Osteoblast (primary cell): ENCODE measurements at places on chromosomes 1 and 21. TPM values are rescaled to one million over a fixed set of nuclear protein-coding genes. Genes with fewer than 3 reads are reported as not detected.

ESRRG gene
- under 0.01 TPM in 1 of 2 replicates, not detected in the other for total RNA-seq

ACOT7 gene
- total RNA-seq: 9.1 and 10.9 TPM in 2 replicates

MPC2 gene
- total RNA-seq: 34.7 and 54.8 TPM in 2 replicates

HSD11B1 gene
- total RNA-seq: 0.88 and 1.8 TPM in 2 replicates

VTCN1 gene
- total RNA-seq: not detected in 2 replicates

PTCH2 gene
- total RNA-seq: 0.29 and 0.36 TPM in 2 replicates

PHLDA3 gene
- 116 and 134 TPM in 2 replicates for total RNA-seq

NTNG1 gene
- 3.6 and 6.2 TPM in 2 replicates for total RNA-seq

DNA sequence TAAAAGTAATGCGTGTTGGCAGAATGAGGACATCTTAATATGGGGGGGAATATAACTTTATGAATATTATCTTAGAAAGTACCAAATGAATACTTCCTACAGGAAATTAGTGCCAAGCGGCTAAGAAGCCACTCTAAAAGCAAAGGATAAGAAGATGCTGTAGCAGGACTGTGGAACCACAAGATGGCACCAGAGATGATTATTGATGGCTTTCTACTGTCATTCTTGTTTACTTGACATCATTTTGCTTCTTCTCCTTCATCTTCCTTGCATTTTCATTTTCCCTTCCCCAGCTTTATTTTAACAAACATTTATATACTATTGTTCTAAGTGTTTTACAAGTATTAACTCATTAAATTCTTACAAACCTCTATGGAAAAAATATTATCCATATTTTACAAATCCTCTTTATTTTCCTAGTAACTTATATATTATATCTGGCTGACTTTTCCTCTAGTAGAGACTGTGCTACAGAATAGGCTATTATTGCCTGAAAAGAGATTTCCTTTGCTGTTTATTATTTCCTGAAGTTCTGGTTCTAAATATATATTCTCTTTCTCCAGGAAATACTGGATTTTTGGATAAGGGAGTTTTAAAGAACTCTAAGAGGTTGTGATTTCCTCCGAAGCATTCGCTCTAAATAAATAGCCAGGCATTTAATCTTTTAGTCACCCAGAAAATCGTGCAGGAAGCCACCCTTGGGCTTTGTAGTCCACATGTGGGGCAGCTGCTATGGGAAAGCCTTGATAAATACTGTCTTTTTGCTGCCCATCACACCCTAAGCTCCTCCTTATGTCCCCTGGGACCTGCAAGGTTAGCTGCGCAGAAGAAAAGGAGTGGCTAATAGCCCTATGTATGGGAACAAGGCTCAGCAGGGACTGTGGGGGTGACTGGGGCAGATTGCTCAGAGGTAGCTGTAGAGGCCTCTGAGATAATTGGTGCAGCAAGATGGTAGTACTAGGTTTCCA lies 69.8 kb downstream of the TPR start:
- DNase-seq: peak; percentile 85
- no peaks in the 10 kb centered on the region for H3K36me3 ChIP-seq
- H3K4me3 ChIP-seq: no peak overlapping the region
- H3K27ac ChIP-seq: no peak overlapping the region

GRCh38 chr1:155326631-155327037 lies 5.9 kb downstream of the RUSC1 start:
- H3K36me3 ChIP-seq: peaks cover 34% of the 10 kb centered on the region
- no peak overlapping the region for H3K27ac ChIP-seq
- H3K27me3 ChIP-seq: no peaks in the 10 kb centered on the region
- peaks cover 16% of the 10 kb centered on the region for H3K4me1 ChIP-seq
- DNase-seq: no peak
- no peak overlapping the region for H3K4me3 ChIP-seq

- H3K27ac ChIP-seq: peak overlapping the region; percentile 18
- H3K27me3 ChIP-seq: no peaks in the 10 kb centered on the region
- no peak overlapping the region for H3K4me3 ChIP-seq
- peaks cover 93% of the 10 kb centered on the region for H3K36me3 ChIP-seq
- DNase-seq: no peak
These were observed 184.5 kb downstream of the RUNX1 start for GRCh38 chr21:34864370-34865149.

- DNase-seq: no peak
- H3K4me1 ChIP-seq: no peaks in the 10 kb centered on the region
- no peaks in the 10 kb centered on the region for H3K27me3 ChIP-seq
- no peak overlapping the region for H3K27ac ChIP-seq
These were observed 116.9 kb upstream of the COA6 start for GRCh38 chr1:234256359-234256758.

DNA sequence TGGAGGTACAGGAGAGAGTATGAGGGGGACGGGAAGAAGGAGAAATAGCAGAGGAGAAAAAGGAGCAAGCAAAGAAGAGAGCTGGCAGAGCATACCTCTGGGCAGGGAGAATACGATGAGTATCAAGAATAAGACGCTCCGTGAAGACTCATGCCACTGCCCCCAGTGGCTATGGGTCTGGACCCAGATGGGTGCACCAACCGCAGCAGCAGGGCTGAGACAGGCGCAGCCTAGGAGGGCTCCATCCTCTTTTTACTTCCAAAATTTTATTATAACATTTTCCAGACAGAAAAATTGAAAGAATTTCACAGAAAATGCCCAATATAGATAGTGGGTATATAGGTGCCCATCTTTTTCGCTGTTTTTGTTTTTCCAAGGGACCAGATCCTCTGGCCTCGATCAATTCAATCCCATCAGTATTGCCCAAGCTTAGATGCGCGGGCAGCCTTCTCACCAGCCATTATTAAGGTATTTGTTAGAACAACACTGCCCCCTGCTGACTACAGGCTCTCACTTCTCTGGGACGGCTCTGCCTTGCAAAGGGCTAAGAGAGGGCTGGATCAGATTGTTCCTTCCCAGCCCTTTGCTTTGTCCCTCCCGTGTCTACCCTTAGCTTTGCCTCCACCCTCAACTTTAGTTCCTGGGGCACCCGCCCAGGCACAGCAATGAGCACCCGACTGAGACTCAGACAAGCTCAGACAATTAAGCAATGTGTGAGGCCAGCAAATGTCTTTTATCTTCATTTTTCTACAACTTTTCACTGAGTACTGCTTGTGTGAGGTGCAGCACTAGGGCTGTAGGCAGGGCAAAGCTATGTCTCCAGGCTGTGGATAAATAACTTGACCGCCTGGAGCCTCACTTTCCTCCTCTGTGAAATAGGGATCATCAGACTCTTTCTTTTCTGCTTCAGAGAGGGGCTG lies 17.5 kb upstream of the CAMK1G start:
- H3K27ac ChIP-seq: no peak overlapping the region
- no peak overlapping the region for H3K4me3 ChIP-seq
- no peak for DNase-seq
- H3K27me3 ChIP-seq: peaks cover 14% of the 10 kb centered on the region
- H3K4me1 ChIP-seq: peaks cover 5% of the 10 kb centered on the region

GRCh38 chr1:171595324-171595723 lies 26.7 kb upstream of the MYOCOS start:
- H3K4me1 ChIP-seq: peaks cover 4% of the 10 kb centered on the region
- no peak overlapping the region for H3K4me3 ChIP-seq
- peaks cover 34% of the 10 kb centered on the region for H3K36me3 ChIP-seq
- no peaks in the 10 kb centered on the region for H3K27me3 ChIP-seq
- peak; percentile 32 for DNase-seq
- no peak overlapping the region for H3K27ac ChIP-seq

- H3K27me3 ChIP-seq: no peaks in the 10 kb centered on the region
- no peak for DNase-seq
- no peak overlapping the region for H3K27ac ChIP-seq
- H3K4me3 ChIP-seq: no peak overlapping the region
- no peaks in the 10 kb centered on the region for H3K36me3 ChIP-seq
- no peaks in the 10 kb centered on the region for H3K4me1 ChIP-seq
These were observed 88.9 kb downstream of the NTNG1 start for GRCh38 chr1:107229711-107230110.

DNA sequence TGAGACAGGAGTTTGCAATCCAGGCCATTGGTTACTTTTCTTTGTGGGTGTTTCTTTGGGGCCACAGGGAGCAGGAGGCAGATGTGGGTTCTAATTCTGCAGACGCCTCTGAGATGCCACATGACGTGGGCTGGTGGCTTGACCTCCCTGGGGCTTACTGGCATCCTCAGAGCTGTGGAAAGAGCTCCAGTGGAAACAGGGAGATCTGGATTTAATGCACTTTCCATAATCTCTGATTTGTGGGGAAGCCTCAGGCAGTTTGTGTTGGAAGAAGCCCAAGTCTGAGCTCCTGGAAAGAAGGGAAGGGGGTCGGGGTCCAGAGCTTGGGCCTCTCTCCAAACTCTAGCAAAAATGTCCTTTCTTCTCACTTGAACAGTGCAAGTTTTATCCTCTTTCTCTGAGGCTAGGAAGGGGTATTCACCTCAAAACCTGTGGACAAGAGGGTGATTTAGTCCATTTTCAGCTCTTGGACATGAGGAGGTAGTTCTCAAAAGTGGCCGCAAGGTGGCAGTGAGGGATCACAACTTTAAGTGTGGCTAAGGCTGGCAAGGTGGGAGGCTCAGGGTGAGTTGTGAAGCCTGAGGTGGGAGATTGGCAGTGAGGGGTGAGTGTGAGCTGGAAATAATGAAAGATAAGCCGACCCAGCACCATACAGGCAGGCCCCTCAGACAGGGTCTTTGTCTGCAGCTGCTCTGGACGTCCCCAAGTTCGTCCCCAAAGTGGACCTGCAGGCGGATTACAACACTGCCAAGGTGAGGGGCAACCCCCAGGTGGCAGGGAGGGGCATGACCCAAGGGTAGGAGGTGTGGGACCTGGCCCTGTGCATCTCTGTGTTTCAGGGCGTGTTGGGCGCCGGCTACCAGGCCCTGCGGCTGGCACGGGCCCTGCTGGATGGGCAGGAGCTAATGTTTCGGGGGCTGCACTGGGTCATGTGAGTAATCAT lies 9.2 kb downstream of the IKBKE start:
- H3K27ac ChIP-seq: no peak overlapping the region
- peak; percentile 96 for DNase-seq
- no peaks in the 10 kb centered on the region for H3K27me3 ChIP-seq
- peaks cover 60% of the 10 kb centered on the region for H3K36me3 ChIP-seq
- peaks cover 12% of the 10 kb centered on the region for H3K4me1 ChIP-seq

DNA sequence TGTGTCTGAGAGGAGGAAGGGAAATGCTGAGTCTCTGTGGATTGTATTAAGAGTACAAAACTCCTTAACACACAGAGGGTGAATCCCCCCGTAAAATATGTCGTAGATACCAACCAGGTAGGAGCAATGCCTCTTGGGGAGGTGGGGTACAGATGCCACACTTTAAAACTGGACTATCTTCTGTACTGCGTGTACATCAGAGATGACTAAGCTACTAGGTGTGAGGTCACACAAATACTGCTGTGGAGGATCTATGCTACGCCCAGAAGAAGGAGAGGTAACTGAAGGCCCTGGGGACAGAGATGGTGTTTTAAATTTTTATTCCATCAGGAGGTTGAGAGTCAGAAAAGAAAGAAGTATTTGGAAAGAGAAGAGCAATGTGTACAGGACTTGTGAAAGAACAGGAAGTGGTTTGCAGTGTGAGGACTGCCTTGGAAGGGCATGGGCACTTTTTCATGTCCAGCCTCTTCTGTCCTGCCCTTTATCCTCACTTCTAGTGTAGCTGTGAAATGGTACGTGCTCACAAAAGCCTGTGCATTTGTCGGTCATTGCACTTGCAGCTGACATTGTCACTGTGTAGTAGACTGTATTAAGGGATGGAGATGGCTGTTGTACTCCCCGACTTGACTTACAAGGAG lies 287.8 kb upstream of the CHRM3 start:
- H3K4me1 ChIP-seq: no peaks in the 10 kb centered on the region
- H3K36me3 ChIP-seq: no peaks in the 10 kb centered on the region
- no peak overlapping the region for H3K27ac ChIP-seq
- no peaks in the 10 kb centered on the region for H3K27me3 ChIP-seq
- DNase-seq: no peak

DNA sequence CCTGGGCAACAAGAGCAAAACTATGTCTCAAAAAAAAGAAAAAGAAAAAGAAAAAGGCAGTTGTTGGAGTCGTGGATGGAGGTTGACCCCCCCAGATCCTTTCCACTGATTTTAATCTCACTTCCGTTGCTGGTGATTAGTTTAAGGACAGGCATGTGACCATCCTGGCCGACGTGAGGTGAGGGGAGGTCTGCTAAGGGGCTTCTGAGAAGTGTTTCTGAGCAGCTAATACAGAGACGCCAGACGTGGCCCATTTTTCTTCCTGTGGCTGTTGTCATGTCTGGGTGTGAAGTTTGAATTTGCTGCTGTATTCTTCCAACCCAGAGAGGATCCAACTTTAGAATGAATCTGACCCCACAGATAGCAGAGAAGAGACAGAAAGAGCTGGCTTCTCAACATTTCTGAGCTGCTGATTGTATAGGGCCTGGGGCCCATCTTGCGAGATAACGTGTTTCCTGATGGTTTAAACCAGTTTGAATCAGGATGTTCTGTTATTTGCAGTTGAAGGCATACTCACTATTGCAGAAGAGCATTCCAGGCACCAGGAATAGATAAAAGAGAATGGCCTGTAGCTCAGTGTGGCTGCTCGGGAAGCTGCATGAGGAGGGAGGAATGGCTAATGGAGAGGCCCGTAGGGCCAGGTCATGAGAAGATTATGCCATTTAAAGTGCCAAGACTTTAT lies 22.8 kb upstream of the SSBP3 start:
- H3K27me3 ChIP-seq: no peaks in the 10 kb centered on the region
- DNase-seq: peak; percentile 76
- H3K4me1 ChIP-seq: no peaks in the 10 kb centered on the region
- H3K36me3 ChIP-seq: no peaks in the 10 kb centered on the region
- no peak overlapping the region for H3K4me3 ChIP-seq

DNA sequence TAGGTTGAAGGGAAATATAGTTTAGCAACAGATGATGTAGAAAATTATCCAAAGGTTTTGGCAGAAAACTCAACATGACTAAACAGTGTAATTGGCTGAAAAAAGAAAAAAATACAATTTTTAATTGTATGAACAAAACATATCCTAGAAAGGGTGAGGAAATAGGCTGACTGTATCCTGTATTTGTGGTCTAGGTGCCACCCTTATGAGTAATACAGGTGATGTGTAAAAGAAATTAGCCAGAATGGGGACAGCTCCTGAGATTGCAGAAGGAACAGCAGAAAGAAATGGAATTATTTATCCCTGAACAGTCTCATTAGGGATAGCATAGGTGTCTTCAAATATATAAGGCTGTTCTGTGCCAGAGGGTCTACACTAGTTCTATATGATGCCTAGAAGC lies 24.6 kb downstream of the DNASE2B start:
- no peaks in the 10 kb centered on the region for H3K36me3 ChIP-seq
- DNase-seq: no peak
- no peaks in the 10 kb centered on the region for H3K4me1 ChIP-seq
- no peaks in the 10 kb centered on the region for H3K27me3 ChIP-seq
- no peak overlapping the region for H3K4me3 ChIP-seq
- no peak overlapping the region for H3K27ac ChIP-seq

- H3K27me3 ChIP-seq: no peaks in the 10 kb centered on the region
- no peak for DNase-seq
- H3K36me3 ChIP-seq: peaks cover 73% of the 10 kb centered on the region
- H3K27ac ChIP-seq: no peak overlapping the region
- H3K4me1 ChIP-seq: peaks cover 22% of the 10 kb centered on the region
These were observed 12.4 kb downstream of the ADAR start for GRCh38 chr1:154595621-154596020.
